ENCODE measurements at places on chromosomes 5 and 9. TPM values are rescaled to one million over a fixed set of nuclear protein-coding genes. Genes with fewer than 3 reads are reported as not detected.

DNA sequence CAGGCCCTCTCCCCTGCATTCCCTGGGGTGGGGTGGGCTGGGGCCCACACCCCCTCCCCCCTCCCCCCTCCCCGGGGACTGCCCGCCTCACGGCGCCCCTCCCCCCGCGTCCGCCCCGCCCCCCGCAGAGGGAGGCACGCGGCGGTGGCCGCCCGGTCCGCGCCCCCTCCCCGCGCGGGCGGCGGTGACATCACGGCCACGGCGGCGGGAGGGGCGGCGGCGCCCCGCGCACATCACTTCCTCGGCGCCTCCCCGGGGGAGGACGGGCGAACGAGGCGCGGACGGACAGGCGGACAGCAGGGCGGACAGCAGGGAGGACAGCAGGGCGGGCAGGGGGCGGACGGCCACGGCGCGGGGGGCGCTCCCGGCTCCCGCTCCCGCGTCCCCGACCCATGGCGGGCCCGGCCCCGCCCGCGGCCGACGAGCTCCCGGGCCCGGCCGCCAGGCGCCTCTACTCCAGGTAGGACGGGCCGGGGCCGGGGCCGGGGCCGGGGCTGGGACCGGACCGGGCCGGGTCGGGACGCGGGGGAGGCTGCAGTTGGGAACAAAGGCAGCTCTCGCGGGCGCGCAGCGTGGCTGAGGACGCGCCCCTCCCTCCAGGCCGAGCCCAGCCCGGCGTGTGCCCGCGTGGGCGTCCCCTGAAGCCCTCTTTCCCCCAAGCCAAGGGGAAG is at the start of gene GPSM1:
Gene GPSM1 (plus strand): TSS at position 236 of the 671 bp plus-strand sequence. CDS start 157 bp downstream, at position 393.
- H3K4me1 ChIP-seq: peaks cover 62% of the 10 kb centered on the region
- no peaks in the 10 kb centered on the region for H3K27me3 ChIP-seq
- peaks cover 41% of the 10 kb centered on the region for H3K36me3 ChIP-seq
- peak within 1 kb of the TSS; percentile 84 for H3K4me3 ChIP-seq
- H3K27ac ChIP-seq: peak within 1 kb of the TSS; percentile 89

GRCh38 chr9:70113403-70114022 is 69.9 kb downstream of the MAMDC2 start:
- H3K27ac ChIP-seq: no peak overlapping the region
- no peaks in the 10 kb centered on the region for H3K27me3 ChIP-seq
- no peak overlapping the region for H3K4me3 ChIP-seq
- no peaks in the 10 kb centered on the region for H3K36me3 ChIP-seq
- peaks cover 14% of the 10 kb centered on the region for H3K4me1 ChIP-seq

- H3K27ac ChIP-seq: no peak overlapping the region
- DNase-seq: no peak
- H3K4me1 ChIP-seq: no peaks in the 10 kb centered on the region
- no peaks in the 10 kb centered on the region for H3K36me3 ChIP-seq
Measured at GRCh38 chr5:11467588-11467987, 436.7 kb downstream of the CTNND2 start.

The ECM2 gene
- 2.2 TPM for total RNA-seq

The FOXD4L5 gene
- total RNA-seq: not detected

DNA sequence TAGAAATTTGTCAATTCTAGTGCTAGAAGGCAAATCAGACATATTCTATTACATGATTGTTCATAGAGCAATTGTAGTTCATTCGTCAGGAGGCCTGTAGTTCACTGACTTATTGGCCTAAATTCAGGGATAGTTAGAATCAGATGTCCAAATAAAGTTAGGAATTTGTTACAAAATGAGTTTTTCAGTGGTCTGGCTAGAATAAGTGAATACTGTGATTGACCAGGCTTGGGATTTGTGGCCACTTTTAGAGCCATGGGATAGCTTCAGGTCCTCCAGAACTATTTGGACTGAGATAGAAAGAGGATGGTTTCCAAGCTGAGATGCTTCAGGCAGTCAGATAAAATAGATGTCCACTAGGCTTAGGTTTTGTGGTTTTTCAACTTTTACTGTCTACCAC is 199.1 kb upstream of the MPDZ start:
- no peak for DNase-seq
- no peaks in the 10 kb centered on the region for H3K4me1 ChIP-seq
- H3K36me3 ChIP-seq: no peaks in the 10 kb centered on the region
- H3K27ac ChIP-seq: no peak overlapping the region
- no peak overlapping the region for H3K4me3 ChIP-seq
